NCI-H1092 (cell line): ENCODE measurements at places on chromosomes 7 and 10.

DNA sequence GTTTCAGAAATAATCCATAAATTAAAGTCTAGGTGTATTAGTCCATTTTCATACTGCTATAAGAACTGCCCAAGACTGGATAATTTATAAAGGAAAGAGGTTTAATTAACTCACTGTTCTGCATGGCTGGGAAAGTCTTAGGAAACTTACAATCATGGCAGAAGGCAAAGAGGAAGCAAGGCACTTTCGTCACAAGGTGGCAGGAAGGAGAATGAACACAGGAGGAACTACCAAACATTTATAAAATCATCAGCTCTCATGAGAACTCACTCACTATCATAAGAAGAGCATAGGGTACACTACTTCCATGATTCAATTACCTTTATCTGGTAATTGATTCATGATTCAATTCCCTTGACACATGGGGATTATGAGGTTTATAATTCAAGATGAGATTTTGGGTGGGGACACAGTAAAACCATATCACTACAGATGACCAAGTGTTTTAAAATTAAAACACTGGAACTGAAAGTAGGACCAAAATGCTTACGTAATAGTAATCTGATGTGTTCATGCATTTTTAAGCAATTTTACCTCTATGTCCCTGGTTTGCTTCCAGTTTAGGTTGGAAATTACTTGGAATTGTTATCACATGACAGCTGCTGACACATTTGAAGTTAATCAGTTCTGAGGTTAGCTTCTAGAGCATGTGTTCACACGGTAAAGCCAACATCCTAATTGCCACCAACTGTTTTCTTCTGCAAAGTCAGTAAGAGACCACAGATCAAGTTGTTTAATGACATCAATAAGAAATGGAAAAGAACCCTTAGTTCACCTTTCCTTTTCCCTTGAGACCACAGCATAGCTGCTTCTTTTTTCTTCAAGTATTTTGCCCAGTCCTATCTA lies 48.4 kb upstream of the SEMA3C start:
- no peak for DNase-seq

GRCh38 chr7:42407021-42407710 lies 170.2 kb upstream of the GLI3 start:
- DNase-seq: no peak

- peak; percentile 68 for DNase-seq
These were observed 60.7 kb downstream of the CD36 start for GRCh38 chr7:80699045-80699638.

DNA sequence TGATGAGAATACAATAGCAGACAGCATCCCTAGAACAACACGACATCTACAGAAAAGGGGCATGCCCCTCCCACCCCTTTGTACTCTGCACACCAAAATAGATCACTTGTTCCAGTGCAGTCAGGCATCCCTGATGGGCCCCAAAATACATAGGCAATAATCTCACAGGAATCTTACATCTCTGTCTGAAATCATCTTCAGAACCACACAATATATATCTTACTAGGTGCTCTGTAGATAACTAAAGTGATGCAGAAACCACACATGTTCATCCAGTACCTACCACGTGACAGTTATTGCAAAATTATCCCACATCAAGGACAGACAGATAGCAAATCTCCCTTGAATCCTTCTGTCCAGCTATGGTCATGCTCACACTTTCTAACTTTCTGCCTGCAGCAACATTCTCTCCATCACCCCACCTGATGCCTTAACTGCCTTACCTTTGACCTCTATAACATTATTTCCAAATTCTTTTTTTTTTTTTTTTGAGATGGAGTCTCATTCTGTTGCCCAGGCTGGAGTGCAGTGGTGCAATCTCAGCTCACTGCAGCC lies 30.7 kb downstream of the ST8SIA6 start:
- DNase-seq: no peak

GRCh38 chr10:103852856-103853255 lies 2.5 kb downstream of the SH3PXD2A start:
- no peak for DNase-seq

- peak; percentile 82 for DNase-seq
These were observed at the start of gene HIPK2 for GRCh38 chr7:139777948-139778841. TSS of gene HIPK2 (minus strand) at chr7:139777998. CDS start at chr7:139777623, 375 bp downstream.
